ENCODE measurements at places on chromosomes 3 and 15.

DNA sequence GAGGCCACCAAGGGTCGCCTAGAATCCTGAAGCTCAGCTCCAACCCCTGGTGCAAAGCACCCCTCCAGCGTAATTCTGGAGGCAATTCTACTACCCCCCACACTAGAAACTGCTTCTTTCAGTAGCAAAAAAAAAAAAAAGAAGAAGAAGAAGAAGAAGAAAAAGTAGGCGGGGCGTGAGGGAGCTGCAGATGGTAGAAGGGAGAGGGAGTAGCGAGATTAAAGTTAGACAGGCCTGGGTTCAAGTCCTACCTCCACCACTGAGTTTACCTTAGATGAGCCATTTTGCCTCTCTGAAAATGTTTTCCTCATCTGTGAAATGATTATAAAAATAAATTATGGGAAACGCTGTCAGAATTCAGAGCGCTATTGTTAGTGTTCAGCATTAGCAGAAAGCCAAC lies 913 bp downstream of the FAM174B start:
- no peak for DNase-seq

DNA sequence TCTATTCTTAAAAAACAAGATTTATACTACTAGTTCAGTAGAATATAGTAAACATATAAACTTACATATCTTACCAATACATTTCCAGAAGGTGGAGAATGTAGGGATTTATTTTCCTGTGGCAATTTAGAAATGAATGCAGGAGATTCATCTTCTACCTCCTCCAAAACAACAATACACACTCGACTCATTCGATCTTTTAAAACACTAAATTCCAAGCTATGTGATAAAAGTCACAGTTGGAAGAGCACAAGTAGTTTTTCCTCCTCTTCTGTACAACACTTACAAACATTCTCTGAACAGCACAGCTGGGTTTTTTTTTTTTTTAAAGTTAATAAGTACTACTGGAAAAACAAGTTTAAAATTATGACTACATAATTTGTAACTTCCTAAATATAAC lies 1.4 kb downstream of the ANKRD28 start:
- no peak for DNase-seq

- DNase-seq, result no peak
These were observed 10.8 kb upstream of the PDIA3 start for GRCh38 chr15:43735416-43735815.

DNA sequence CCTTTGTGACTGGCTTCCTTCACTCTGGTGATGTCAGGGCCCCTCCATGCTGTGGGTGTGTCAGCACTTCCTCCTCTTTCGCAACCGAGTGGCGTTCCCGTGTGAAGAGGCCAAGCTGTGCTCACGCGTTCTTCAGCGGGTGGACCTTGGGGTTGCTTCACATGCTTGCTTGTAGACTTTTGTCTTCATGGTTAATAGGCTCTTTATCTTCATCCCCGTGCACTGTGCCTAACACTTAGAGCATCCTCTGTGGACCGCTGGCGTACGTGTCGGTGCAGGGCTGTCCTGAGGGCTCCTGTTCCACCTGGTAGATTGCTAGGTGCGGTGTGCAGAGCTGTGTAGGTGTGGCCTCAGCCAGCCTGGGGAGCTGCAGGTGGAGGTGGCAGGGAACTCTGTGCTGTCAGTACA lies 182.3 kb downstream of the OR4M2 start:
- DNase-seq, result no peak

GRCh38 chr15:75193976-75194375 lies 7.7 kb upstream of the C15orf39 start:
- no peak for DNase-seq

DNA sequence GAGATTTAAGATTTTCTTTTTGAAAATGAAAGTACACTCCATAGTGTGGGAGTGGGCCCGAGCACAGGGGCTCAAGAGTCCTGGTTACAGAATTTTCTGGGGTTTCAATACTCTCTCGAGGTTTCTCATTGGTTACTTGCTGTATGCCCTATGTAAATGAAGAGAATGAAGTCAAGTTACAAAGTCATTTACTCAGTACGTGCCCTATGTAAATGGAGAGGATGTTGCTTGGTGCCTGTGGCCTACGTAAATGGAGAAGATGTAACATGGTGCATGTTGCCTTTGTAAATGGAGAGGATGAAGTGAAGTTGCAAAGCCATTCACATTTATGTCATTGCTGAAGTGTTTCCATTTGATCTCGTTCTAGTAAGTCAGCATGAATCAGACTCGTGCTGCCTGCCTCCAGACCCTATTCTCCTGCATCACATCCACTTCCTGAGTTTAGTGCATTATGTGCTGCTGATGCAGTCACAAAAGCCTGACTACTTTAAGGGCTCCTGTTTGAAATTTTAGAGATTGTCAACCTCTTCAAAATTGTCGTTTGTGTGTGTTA lies 302.0 kb downstream of the ZBBX start:
- DNase-seq, result no peak

GRCh38 chr3:64509206-64509605 lies 178.6 kb downstream of the ADAMTS9 start:
- no peak for DNase-seq

GRCh38 chr3:146138902-146139301 lies 22.1 kb downstream of the PLOD2 start:
- no peak for DNase-seq

- peak; percentile 7 for DNase-seq
These were observed 10.9 kb downstream of the STRIT1 start for GRCh38 chr3:155282385-155283091.

- DNase-seq, result no peak
These were observed 27.6 kb downstream of the ZNF860 start for GRCh38 chr3:32009101-32009500.

- DNase-seq, result no peak
These were observed 144.6 kb downstream of the SHOX2 start for GRCh38 chr3:157961665-157962064.

DNA sequence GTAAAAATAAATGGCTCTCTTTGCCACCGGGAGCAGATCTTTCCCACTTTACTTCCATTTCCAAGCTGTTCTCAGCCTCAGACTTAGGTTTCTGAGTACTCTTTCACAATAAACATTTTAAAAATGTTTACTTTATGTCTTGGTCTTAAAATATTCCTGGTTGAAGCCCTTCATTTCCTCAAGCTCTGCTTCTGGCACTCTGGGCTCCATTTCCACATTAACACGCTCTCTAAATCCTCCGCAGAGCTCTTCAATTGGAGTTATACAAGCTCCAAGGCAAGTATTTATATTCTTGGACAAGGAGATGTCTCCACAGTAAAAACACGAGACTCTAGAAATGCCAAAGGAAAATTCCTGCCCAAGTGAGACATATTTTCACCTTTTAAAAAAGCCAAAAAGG lies 169.3 kb downstream of the GREM1 start:
- no peak for DNase-seq

DNA sequence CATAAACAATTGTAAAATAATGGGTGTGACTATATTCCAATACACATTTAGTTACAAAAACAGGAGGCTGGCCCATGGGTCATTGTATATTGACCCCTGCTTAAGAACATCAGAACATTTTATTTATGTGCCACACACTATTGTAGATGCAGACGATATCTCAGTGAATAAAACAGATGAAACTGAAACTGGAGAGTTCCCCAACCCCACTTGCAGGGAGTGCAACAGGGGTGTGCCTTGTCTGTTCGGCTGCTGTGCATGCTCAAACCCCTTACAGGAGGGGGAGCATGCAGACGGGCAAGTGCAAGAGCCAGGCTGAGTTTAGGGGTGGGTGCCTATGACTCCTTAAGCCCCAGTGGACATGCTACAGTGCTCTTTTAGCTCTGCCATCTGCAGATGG lies 509.6 kb downstream of the IGSF11 start:
- DNase-seq, result no peak

DNA sequence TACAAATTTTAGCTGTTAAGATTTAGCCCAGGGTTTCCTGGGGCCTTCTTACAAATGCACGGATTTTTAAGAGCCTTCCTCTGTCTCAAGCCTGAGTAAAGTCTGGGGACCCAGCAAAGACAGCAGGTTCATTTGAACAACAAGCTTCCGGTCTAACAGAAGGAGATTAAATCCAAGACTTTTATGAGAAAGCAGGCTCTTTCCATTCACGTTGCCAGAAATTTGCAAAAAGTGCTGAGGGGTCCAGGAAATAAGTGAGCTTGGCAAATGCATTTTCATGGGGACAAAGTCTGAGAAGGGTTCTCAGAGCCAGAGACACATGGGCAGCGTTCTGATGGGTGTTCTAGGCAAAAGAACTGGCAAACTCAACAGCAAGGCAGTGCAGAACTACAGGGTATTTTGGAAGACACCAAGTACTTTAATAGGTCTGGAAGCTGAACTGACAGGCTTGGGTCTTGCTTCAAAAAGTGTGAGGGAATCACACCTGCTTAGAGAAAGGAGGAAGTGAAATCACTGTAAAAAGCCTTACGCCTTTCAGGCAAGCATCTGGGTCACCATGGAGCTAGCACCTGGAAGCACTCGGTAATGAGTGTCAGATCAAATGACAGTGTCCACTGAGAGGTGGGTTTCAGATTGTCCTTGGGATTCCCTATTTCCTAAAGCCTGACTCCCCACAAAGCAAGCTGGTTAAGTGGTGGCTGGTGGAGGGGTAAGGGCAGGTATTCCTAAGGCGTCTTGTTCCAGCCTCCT lies 115.8 kb upstream of the ARHGEF3 start:
- no peak for DNase-seq

Data from AG08395 (cell line).